ENCODE measurements at places on chromosomes 4 and X. TPM values are rescaled to one million over a fixed set of nuclear protein-coding genes. Genes with fewer than 3 reads are reported as not detected.

CABS1 gene
- polyA plus RNA-seq, result 0.18 TPM

CDKL2 gene
- polyA plus RNA-seq, result 11.3 TPM

CLDN22 gene
- 1.0 TPM for polyA plus RNA-seq

DNA sequence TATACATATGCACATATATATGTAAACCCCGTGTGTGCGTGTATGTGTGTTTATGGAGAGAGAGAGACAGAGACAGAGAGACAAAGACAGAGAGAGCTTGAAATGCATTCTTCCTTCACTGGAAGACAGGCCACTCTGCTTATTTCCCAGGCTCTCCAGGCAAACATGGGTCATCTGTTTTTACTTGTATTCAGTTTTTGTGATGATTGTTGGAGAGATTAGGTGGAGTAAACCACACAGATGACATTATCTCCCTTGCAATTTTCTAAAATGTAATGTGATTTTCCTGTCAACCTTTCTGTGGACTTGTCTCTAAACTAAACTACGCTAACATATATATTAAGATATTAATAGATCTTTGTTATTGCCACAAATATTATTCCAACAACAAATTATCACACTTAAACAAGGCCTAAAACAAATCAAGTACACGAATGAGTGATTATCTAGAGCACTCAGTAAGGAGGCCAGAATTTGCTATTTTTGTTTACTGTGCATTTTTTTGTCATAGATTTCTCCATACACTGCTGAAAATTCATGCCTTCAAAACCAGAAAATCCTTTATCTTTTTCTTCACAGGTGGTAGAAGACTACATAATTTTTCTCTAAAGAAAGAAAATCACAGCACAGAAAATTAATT is 251.8 kb upstream of the SLIT2 start:
- DNase-seq, result no peak

DNA sequence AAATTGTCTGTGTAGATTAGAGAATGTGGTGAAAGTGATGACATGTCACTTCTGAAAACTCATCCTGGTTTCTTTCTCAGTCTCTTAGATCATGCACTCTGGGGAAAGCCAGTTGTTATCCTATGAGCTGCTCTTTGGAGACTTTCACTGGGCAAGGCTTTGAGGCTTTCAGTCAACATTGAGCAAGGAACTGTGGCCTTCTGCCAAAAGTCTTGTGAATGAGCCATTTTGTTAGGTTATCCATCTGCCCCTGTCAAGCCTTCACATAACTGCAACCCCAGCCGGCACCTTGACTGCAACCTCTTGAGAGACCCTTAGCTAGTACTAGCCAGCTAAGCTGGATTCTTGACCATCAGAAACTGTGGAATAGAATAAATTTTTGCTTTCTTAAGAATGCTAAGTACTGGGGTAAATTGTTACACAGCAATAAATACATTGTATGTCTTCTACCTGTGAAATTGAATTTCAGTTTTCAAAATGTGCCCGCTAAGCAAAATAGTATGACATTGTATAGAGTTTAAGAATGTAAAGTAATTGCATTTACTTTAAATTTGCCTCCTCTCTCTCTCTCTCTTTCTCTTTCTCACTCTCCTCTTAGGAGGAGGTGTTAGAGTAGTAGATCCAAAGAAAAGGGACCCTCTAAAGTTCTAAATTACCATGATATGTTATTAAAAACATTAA is 1273.0 kb downstream of the RAPGEF2 start:
- DNase-seq, result no peak

All from right renal cortex interstitium (tissue), 3 donors.